ENCODE measurements at places on chromosomes 6 and 20.

DNA sequence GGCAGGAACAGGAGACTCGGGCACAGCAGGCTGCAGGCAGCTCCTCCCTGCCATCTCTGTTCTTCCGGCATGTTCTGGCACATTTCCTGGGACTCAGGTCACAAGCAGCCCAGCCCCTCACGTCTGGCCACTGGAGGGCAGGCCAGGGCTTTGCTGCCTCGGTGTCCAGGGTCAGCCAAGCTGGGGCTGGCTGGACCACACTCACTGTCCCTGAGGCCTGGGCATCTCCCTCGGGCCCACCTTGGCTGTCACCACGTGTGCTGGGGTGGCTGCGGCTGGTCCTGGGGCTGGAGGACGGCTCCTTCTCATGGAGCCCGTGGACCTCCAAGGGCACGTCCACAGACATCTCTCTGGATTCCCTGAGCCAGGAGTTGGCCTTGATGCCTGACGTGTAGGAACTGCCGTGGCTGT is 18.5 kb downstream of the FRMD1 start:
- peak; percentile 53 for DNase-seq

DNA sequence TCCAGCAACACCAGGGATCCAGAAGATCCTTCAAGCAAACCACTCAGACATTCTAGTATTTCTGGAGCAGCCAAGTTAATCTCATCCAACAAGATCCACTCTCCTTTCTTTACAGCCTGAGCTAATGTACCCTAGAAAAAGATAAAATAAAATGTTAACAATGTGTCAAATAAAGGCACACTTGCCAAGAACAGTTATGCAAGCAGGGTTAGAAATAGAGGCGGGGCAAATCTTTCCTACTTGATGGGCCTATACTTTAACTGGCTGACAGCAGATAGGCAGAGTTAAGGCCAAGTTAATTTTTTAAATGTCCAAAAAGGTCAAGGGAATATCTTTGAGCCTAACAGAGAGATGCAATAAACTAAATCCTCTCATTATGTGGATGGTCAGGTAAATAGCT is 60.8 kb downstream of the MDN1 start:
- DNase-seq = no peak

GRCh38 chr6:148947621-148948444 is 201.0 kb downstream of the UST start:
- peak; percentile 52 for DNase-seq

DNA sequence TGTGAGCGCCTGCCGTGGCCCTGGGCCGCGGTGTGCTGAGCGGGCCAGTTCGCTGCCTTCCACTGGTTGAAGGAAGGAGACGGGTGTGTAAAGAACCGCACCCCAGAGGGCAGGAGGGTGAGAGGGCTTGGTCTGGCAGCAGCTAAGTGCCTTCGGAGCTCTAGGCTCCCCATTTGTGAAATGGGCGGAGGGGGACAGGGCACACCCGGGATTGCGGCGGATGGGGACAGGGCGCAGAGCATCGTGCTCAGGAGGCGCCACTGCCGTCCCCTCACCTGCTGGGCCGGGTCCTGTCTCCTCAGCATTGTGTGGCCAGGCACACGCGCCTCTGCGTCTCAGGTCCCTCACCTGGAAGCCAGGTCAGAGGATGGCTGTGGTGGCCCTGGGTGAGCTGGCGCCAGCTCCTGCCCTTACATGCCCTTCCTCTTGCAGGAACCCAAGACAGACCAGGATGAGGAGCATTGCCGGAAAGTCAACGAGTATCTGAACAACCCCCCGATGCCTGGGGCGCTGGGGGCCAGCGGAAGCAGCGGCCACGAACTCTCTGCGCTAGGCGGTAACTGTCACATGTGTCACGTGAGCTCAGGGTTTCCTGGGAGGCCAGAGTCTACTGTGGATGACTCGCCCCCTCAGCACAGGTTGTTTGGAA is 3.1 kb downstream of the ADRM1 start:
- no peak for DNase-seq

DNA sequence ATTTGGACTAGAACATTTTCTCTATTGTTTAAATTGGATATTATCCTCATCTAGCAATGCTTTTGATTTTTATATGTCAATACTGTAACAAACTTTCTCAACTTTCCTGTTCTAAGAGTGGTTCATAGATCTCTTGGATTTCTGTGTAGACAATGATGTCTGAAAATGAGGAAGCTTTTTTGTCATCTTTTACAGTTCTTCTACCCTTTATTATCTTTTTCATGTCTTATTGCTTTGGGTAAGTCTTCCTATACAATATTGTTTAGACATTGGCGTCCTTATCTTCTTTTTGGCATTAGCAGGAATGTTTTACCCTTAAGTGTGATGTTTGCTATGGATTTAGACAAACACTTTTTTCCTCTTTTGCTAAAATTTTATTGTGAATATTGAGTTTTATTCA is 91.5 kb upstream of the MTHFD1L start:
- DNase-seq = no peak

All from NCI-H226 (cell line).